ENCODE measurements at places on chromosomes 16 and 17.

GRCh38 chr17:5283571-5284315 lies 1.7 kb downstream of the RABEP1 start:
- no peak for DNase-seq

- no peak for DNase-seq
These were observed 63.3 kb downstream of the TUBD1 start for GRCh38 chr17:59829217-59830006.

DNA sequence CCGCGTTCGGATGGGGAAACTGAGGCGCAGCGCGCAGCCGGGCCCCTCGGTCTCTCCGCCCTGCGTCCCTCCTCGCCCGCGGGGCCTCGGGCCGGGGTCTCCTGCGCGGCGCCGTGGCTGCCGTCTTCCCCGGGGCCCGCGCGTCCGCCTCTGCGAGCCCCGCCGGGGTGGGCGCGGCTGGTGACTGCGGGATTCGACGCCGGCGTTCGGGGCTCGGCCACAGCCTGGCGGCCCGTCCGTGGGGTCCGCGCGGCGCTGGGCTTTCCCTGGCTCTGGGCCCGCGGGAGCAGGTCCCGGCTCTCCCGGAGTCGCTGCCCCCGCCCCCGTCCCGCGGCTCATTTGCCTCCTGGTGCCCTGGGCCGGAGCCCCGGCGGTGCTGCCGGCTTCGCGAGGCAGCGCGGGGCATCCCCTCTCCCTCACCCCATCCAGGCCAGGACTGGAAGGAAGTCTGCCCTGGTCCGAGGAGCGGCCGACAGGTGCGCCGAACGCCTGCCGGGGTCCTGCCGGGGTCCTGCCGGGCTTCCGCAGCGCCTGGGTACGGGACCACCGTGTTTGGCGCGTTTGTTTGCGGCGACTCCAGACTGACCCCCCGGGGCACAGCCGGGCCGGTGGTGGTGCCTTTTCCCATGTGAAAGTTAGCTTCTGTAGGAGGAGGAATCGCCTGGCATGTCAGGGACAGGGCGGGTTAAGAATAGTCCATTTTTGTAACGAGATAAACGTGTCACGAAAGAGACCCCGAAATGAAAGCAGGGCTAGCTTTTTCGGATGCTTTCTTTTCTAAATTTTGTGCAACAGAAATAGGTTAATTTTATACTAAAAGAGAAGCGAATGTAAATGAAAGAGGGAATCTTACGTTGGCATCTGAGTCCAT lies 671 bp downstream of the CHMP6 start:
- DNase-seq, result no peak

DNA sequence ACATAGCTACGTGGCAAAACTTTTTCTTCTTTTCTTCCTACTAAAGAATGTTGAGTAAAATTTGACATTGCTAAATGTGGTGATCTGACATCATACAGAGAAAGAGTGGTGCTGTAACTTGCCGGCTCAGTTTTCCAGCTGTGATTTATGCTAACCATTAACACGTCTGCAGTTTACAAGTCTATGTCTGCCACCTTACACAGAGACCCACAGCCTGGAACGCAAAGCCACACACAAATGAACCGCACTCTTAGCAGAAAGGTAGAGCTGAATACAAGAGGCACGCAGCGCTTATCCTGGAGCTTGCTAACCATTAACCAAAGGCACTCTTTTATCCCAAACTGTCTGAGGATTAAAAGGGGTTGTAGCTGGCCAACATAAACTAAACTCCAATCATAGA lies 31.9 kb downstream of the CACNG1 start:
- no peak for DNase-seq

- DNase-seq, result no peak
These were observed 492.4 kb downstream of the SHISA9 start for GRCh38 chr16:13393816-13394215.

GRCh38 chr17:40373324-40373723 lies 8.8 kb upstream of the GJD3 start:
- no peak for DNase-seq

GRCh38 chr17:56111706-56112485 lies 41.4 kb upstream of the ANKFN1 start:
- no peak for DNase-seq

DNA sequence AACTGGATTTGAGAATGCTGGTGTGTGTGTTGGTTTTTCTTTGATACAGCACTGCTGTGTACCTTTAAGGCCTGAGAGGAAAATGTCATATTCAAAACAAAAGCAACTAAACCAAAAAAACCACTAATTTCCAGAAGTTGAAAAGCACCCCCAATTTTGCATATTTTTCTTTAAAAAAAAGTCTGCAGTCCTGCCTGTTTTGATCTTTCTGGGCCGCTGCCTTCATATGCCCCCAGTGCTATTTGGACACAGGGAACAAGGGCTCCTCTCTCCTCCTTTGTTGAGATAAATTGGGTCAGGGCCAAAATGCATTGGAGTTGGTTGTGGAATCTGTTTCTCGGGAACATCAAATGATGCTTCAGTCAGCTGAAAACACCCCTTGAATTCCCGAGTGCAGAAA lies 26.9 kb downstream of the GPT2 start:
- DNase-seq, result no peak

DNA sequence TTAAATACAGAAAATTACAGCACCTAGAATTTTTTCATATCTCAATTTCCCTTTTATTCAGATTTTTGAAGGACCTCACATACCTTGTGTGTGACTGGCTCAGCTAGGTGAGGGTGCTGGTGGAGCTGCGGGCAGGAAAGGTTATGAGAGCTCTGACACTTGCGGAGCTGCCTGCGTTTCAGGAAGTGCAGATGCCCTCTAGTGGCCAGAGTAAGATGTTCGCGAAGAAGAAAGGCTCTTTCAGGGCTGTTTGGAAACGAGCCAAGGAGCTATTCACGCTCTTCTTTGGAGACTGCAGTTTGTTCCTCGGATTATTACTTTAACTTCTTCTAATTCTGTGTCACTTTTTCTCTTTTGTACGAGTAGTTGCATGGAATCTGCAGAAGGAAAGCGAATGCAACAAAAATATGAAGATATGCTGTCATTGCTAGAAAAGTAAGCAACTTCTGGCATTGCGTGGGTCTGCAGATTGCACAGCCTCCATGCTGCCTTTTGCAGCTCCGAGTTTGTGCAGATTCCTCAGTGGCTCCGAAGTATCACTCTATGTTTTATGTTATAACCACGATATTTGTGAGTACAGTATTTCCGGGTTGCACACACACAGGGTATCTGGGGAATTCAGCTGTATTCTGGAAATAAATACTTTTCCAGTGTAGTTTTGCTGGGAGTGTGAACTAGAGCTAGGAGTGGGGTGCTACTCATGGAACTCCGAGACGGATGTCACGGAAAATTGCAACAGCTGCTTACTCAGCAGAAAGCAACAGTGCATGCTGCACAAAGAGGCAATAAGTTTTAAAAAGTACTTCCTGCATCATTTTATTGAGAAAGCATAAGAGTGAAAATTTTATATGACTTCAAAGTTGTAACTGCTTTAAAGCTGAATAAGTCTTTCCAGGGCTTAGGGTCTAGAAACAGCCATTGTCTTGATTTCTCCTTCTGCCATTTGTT lies 46.3 kb downstream of the DNAH9 start:
- peak; percentile 16 for DNase-seq

DNA sequence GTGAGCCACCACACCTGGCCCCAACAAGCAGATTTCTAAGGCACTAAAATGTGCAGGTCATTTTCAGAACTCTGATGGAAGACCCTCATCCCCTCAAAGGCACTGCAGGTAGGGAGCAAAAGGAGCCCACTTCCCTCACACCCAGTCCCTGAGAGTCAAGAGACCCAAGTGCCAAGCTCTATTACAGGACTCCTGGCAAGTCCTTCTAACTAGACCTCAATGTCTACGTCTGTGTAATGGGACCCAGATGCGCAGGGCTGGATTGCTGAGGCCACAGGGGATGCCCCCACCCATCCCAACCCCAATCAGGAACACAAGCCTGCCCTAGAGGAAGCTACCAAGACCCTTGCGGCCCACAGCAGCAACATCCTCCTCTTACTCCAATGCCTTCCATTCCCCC lies 2.7 kb downstream of the PLLP start:
- DNase-seq, result no peak

DNA sequence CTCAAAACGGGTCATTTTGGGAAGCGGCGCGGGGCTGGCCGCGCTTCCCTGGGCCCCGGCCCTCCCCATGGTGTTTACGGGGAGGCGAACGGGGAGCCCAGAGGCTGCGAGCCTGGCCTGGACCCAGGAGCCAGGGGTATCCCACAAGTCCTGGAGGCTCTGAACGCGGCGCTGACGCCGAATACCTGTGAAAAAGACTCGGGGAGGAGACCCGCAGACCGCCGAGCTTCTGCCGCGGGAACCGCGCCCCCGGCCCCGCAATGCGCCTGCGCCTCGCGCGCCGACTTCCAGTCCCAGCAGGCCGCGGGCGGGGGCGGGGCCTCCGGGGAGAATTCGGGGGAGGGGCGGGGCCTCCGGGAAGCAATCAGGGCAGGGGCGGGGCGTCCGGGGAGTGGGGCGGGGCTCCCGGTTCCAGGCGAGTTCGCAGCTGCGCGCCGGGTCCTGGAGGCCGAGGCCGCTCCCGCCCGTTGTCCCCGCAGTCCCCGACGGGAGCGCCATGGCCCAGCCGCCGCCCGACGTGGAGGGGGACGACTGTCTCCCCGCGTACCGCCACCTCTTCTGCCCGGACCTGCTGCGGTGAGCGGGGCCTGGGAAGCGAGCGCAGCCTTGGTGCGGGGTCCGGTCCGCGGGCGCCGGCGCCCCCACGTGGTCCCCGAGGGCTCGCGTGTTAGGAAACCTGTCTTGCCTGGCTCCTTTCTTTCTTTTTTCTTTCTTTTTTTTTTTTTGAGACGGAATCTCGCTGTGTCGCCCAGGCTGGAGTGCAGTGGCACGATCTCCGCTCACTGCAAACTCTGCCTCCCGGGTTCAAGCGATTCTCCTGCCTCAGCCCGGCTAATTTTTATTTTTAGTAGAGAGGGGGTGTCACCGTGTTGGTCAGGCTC lies at the start of gene DECR2:
DECR2 (plus strand) TSS at position 418 of the 881 bp plus-strand sequence; CDS start at position 497, 79 bp downstream.
- DNase-seq, result peak; percentile 98

DNA sequence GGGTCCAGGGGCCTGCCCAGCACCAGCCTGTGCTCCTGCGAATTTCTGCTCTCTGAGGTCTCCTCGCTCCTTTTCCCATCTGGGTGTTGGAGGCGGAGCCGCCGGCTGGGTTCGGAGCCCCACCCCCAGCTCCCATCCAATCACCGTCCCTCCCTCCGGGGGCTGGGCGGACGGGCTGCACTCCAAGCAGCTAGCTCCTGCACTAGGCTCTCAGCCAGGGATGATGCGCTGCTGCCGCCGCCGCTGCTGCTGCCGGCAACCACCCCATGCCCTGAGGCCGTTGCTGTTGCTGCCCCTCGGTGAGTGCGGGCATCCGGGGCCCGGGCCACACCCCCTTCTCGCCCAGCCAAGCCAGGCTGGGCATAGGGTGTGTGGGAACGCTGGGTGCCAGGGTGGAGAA lies at the start of gene NRN1L:
NRN1L (plus strand) TSS at position 202 of the 400 bp plus-strand sequence; CDS start at position 221, 19 bp downstream.
- DNase-seq, result no peak

GRCh38 chr17:65198653-65199382 lies 61.6 kb downstream of the RGS9 start:
- DNase-seq, result no peak
